ENCODE measurements at places on chromosomes 7 and 10.
A peak's percentile ranks its signal among the peaks of the same experiment; 100 is the strongest.

DNA sequence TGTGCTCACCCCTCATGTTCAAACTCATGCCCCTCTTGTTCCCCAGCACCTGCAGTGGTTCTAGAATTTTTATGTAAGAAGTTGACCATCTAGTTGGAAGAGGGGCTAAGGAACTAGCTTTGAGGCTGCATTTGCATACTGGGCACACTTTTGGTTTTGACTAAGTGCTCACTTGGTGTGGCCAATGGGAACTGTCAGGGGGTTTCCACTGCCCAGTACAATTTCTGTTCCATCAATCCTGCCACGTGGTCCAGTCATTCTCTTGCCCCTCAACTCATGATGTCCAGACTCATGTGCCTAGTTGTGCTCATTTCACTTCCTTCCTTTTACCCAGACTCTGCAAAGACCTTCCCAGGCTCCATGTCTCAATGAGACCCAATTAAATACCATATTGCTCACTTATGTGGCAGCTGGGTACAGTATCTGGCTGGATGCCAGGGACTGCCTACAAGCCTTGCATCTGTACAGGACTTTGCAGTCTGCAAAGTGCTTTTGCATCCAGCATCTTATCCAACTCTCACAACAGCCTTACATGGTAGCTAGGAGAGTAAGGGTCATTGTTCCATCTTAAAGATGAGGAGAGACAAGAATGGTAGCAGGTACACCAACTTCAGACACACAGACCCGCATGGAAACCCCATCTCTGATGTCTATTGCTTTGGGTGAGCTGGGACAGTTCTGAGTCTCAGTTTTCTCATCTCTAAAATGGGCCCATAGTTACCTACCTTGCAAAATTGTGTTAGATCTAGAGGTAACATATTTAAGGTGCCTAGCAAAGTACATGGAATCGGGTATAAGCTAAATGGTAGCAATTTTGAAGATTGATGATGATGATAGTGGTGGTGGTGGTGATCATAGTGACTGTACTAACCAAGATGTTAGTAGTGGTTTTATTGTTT, 30.1 kb upstream of the KCNMA1 start:
- DNase-seq: no peak

- DNase-seq: no peak
Observed at GRCh38 chr7:132437730-132438129, 138.5 kb downstream of the PLXNA4 start.

GRCh38 chr7:151232917-151233701, 826 bp downstream of the CHPF2 start:
- peak; percentile 76 for DNase-seq

- peak; percentile 73 for DNase-seq
Observed at GRCh38 chr10:30812018-30812851, 182.7 kb upstream of the LYZL2 start.

GRCh38 chr7:36784991-36785940, 61.0 kb upstream of the AOAH start:
- DNase-seq: no peak

DNA sequence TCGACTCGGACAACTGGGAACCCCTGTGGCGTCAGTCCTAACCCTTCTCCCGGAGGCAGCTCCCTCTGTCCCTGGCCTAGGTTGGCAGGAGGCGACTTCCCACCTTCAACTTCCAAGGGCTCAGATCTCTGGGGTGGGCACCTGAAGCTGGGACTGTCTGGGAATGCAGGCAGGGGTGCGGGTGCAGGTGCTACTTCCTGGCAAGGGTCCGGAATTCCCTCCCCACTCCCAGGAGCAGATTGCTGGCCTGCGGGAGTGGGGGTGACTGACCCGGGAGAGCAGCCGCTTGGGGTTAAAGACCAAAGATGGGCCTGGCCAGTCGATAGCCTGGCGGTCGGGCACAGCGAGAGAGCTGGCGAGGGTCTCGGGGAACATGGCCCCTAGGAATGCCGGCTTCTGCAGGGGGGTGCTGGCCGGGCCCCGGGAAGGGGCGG, 387 bp downstream of the EPHA1 start:
- no peak for DNase-seq

- DNase-seq: no peak
Observed at GRCh38 chr7:77248154-77248553, 48.5 kb upstream of the FGL2 start.

DNA sequence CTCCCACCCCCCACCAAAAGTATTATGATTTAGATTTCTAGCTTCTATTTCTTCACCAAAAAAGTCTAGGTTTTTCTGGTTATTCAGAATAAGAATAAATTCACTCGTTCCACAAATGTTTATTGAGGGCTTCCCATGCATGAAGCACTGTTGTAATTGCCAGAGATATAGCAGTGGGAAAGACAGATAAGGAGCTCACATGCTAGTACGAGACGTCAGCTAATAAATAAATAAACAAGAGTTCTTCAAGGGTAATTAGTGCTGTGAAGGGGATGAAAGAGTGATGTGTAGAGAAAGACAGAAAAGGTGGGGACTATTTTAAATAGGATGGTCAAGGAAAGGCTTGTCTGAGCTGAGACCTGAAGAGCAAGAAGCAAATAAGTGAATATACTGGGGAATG, 38.1 kb upstream of the SEPTIN7 start:
- no peak for DNase-seq

GRCh38 chr7:101891936-101892640, 74.7 kb downstream of the CUX1 start:
- peak; percentile 21 for DNase-seq

- DNase-seq: peak; percentile 80
Observed at GRCh38 chr10:31171402-31172083, 139.9 kb upstream of the ZNF438 start.

DNA sequence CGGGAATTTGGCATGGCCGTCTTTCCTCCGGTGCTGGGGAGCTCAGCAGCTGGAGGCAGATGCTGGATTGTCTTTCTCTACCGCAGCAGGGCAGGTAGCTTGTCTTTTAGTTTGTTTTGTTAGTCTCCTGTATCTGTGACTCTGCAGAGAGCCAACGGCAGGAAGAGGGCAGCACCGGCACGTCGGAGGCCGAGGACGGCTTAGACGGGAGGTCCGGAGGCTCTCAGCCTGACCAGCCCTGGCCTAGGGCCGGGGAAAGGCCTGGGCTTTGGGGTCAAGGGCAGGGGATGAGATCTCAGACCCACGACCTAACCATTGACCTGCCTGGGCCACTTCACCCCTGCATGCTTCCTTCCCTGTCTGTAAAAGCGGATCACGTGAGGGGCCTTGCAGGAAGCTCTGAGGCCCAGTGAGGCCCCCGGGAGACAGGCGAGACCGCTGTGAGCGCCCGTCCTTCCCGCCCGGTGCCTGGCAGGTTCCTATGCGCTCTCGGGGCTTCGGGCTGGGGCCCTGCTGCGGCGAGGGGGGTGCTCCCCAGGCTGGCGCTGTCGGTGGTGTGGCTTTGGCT, 72.7 kb downstream of the LHPP start:
- no peak for DNase-seq

DNA sequence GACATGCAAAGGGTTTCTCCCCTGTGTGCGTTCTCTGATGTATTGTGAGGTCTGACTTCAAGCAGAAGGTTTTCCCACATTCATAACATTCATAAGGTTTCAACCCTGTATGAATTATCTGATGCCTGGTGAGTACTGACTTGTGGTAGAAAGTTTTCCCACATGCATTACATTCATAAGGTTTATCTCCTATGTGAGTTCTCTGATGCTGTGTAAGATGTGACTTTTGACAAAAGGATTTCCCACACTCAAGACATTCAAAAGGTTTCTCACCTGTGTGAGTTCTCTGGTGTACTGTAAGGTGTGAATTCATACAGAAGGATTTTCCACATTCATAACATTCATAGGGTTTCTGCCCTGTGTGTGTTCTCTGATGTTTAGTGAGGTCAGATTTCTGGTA, 45.1 kb downstream of the ZNF33B start:
- DNase-seq: no peak

DNA sequence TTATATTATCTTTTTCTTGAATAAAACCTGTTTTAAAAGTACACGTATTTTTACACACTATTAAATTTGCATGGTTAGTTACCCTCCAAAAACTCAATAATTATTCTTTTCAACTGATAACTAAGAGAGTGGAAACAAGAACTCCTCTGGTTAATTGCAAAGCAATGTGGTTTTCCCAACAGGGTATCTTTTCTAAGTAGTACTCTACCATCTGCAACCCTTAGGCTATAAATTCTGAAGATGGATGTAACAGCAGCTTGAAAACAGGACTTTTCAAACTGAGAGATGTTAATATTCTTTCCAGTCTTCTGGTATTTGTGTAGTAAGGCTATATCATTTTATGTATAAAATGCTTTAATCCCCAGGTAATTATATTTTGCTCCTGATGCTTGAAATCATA, 916.1 kb upstream of the POT1 start:
- no peak for DNase-seq

GRCh38 chr10:31745612-31746376, 182.8 kb downstream of the ARHGAP12 start:
- peak; percentile 97 for DNase-seq

DNA sequence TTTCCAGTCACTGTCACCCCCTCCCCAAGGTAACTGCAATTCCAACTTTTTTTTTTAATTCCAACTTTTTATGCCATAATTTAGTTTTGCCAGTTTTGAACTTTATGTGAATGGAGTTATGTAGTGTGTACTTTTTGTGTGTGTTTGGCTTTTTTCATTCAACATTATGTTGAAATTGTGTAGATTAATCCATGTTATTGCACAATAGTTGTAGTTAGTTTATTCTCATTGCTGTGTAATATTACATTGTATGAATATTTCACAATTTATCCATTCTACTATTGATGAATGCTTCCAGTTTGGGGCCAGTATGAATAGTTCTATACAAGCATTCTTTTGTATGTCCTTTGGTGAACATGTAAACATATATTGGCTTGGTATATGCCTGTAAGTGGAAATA, 32.5 kb downstream of the MXI1 start:
- no peak for DNase-seq

DNA sequence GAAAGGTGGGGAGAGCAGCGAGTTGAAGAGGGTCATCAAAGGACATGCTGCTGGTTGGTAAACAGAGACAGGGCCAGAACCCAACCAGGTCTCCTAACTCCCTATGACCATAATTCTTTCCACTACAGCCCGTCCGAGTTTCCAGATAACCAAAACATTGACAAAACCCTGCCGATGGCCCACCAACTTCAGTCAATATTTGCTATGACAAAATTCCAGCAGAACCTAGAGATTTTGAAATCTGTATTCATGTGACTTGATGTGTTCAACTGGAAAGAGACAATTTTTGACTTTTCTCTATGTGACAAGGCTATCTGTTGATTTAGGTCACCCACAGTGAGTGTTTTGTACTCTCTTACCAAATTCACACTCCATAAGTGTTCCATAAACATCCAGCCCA, 86.7 kb downstream of the NHLRC2 start:
- DNase-seq: no peak

- peak; percentile 20 for DNase-seq
Observed at GRCh38 chr7:29194594-29195427, at the start of gene CHN2. CHN2 (plus strand) TSS chr7:29194775.

DNA sequence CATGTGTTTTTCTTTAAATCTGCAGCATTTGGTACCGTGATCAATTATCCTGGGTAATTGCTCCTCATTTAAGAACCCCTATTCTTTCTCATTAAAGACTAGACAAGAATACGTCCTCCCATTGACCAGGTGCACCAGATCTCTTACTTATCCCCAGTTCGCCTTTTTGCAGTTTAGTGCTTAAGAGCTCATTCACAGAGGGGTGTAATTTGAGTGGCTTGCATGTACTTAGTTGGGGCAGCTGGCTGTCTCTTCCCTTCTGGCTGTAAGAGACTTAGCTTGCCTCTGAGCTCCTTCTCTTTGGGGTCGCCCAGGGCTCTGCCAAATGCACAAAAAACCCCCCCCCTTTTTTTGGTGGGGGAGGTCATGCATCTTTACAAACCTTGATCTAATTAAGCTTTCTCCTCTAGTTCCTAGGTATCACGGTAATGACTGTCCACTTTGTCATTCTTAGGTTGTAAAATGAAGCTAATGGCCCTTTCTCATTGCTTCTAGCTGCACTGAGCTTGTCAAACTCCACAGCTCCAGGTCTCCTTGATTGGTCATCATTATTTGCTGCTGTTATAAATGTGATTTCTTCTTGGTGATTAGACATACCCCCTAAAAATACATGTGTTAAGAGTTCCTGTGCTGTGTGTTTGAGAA, 26.3 kb downstream of the GAD2 start:
- DNase-seq: no peak

DNA sequence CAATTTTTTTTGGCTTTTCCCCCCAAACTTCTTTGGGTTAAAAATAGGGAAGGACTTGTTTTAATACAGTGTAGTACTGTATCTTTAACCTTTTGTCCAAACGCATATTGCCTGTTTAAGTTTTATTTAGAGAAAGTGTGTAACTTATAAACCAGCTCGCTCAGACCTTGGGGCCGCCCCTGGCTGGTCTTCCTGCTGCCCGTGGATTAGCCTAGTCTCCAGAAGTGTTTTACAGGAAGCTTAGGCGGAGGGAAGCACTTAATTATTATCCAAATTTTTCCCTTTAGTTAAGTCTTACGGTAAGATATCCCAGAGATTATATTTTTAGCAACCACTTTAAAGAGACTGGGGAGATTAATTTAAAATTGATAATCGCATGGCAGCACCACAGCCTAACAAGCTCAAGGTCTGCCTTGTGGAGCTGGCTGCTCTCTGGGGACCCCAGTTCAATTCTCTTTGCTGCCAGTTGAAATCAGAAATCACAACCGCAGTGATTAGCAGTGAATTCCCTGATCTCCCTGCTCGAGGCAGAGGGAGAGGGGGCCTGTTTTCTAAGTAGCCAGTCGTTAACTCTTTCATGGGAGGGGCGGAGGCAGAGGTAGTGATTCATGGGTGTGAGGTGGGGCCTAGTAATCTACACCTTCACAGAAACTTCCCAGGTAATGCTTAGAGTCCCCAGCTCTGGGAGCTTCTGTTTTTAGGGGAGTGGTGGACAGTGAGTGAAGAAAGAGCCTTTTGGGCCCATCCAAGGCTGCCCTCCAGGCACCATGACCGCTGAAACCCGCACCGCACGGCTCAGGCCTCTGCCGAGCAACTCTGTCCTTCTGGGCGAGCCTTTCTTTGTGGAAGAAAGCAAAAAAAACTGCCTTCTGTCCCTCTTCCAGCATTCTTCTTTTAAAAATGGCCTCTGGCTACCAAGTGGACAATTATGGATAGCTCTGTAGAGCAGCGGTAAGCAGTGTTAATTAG, 548.7 kb upstream of the GALNT17 start:
- no peak for DNase-seq

GRCh38 chr10:43120929-43121314, 17.3 kb upstream of the CSGALNACT2 start:
- DNase-seq: no peak

GRCh38 chr7:5624386-5625365, 156.8 kb downstream of the RNF216 start:
- no peak for DNase-seq

Measured in fibroblast of skin of right quadriceps (primary cell).